ENCODE measurements at places on chromosomes 12 and 14. TPM values are rescaled to one million over a fixed set of nuclear protein-coding genes. Genes with fewer than 3 reads are reported as not detected.

GRCh38 chr12:989751-990660 is 1.0 kb upstream of the ERC1 start:
- no peak for DNase-seq

- DNase-seq = no peak
These were observed 17.7 kb upstream of the PELI2 start for GRCh38 chr14:56100556-56100955.

GRCh38 chr14:33566082-33566481 is 384.8 kb downstream of the EGLN3 start:
- DNase-seq = no peak

The GPR162 gene
- not detected for total RNA-seq

The DDN gene
- 1.3 TPM for total RNA-seq
